ENCODE measurements at places on chromosomes 11 and 22.

- no peak for DNase-seq
Observed at GRCh38 chr11:126115816-126116331, 53.2 kb upstream of the CDON start.

GRCh38 chr11:11975201-11976092, 33.0 kb downstream of the DKK3 start:
- DNase-seq, result no peak

DNA sequence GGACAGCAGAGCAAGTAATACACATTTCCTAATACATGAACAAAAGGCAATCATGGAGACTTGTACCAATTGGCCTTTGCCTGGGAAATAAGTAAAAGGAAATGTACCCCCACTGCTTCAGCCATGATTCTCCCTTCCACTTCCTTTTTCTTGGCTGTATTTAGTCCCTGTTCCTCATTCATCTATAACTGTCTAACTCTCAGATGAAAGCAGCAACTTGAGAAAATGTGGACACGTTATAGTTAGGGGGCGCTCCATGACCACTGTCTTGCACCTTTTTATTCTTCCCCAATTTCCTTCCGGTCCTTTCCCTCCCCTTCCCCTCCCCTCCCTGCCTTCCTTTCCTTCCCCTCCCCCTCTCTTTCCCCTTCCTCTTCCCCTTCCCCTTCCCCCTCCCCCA, 61.3 kb upstream of the BARX2 start:
- no peak for DNase-seq

GRCh38 chr11:27757953-27758352, 57.7 kb upstream of the BDNF start:
- DNase-seq, result no peak

- no peak for DNase-seq
Observed at GRCh38 chr11:123034597-123034996, 27.3 kb downstream of the HSPA8 start.

GRCh38 chr11:37946155-37946766, 1348.2 kb upstream of the RAG2 start:
- no peak for DNase-seq

DNA sequence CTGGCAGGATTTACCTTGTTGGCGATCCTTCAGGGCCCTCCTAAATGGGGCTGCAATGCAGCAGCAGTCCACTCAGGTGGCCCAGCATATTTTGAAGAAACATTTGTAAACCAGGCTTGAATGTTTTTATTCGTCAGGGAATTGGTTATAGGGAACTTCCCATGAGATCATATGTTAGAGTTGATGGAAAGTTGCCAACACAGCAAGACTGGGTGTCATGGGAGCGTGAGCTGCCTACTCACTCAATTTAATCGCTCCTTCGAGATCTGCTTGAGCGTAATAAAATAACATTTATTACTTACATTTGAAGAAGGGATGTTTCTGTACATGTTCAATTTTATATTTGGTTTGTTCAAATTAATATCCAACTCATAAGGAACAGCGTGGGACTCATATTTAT, 19.4 kb downstream of the OR2AT4 start:
- DNase-seq, result no peak

DNA sequence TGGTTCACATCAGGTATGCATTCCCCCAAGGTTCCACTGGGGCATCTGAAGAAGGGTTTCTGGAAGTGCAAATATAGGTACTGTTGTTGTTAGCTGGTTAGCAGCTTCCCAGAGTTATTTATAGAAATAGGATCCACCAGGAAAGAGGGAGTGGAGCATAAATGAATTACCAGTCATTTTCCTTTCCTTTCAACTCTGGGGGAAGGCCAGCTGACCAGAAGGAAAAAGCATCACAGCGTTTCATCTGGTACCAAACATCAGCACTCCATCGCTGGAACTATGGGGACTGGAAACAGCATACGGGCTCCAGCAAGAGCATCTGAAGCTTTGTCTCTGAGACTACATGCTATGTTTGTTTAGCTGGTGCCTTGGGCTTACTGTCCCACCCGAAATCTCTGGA, 378.2 kb upstream of the NARS2 start:
- no peak for DNase-seq

- DNase-seq, result no peak
Observed at GRCh38 chr11:112925516-112926310, 35.5 kb upstream of the NCAM1 start.

DNA sequence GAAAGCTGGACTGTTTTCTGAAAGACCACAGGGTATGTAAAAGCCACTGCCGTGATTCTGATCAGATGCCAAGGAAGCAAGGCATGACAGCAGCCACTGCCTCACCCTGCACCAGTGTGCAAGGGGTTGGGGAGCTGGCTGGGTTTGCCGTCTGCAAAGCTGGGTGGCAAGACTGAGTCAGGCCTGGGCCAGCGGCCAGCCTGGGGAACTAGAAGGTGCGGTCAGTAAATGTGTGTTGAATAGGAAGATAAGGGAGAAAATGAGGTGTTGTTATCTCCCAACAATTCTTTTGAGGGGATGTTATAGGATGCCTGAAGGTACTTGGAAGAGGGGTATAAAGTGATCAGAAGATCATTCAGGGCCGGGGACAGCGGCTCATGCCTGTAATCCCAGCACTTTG, 8.0 kb downstream of the VSTM5 start:
- DNase-seq, result no peak

GRCh38 chr22:23242473-23243001, 62.2 kb downstream of the BCR start:
- no peak for DNase-seq

GRCh38 chr11:109304159-109304558, 117.8 kb upstream of the C11orf87 start:
- no peak for DNase-seq

DNA sequence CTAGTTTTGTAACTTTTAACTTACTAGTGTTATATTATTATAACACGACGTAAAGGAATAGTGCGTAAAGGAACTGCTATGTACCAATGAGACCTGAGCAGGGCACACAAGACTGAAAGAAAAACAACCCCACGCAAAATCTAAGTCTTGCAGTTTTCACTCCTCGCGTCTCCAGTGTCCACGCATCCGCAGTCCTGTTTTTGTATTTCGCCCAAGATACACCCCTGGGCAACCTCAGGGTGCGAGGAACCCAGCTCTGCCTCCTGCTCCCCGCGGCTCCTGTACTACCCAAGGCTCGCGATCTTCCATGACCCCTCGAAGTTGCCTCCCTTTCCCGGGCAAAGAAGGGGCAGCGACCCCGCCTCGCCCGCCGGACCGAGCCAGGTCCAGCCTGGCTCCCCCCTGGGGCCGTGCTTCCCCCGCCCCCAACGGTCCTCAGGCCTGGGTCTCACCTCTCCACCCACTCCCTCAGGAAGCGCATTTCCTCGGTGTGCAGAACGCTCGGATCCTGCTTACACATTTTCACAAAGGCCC, 393 bp downstream of the ST13 start:
- DNase-seq, result no peak

DNA sequence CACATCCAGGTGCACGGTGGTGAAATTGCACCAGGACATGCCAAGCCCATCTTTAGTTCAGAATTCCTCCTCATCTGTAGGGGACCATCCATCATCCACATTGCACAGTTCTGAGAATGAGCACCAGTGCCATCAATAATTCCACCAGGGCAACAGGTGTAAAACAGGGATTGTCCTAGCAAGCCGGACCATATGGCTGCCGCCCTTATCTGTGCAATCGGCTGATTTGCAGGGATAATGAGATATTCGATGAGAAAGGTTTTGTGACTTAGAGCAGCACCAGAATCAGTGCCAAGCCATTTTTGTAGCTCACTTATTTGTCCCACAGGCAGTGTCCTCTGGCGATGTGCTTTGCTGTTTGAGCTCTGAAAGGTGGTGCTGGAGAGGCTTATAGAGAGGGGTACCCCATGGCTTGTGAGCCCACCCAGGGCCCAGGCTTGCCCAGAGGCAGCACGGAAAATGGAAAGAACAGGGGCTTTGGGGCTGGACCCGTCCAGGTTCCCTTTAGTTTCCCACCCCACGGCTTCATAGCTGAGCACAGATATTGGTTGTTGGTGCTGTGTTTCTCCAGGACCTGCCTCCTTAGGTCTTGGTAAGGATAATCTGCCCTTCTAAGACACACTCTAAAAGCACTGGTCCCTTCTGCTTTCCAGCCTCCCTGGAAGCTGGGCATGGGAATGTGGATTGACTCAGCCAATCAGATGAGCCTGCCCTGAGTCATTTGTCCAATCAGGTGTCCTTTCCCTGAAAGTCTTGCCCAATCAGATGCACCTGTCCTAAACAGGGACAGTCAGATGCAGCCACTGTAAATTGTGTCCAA, 84.0 kb upstream of the SHANK2 start:
- DNase-seq, result no peak

DNA sequence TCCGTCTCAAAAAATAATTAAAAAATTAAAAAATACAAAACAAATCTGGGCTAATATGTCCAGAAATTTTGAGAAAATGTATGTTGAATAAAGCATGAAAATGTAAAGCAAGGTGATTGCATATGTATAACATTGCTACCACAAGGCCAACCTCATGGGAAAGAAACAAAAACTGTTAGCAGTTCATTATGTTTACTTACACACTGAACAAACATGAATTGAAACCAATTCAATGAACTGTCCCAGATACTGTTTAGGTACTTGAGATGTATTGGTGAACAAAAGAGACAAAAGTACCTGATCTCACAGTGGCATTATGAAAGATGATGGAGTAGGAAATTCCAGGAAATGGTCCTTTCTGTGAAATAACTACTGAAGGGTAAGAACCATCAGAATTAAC, 43.8 kb upstream of the IGLL5 start:
- DNase-seq, result no peak

DNA sequence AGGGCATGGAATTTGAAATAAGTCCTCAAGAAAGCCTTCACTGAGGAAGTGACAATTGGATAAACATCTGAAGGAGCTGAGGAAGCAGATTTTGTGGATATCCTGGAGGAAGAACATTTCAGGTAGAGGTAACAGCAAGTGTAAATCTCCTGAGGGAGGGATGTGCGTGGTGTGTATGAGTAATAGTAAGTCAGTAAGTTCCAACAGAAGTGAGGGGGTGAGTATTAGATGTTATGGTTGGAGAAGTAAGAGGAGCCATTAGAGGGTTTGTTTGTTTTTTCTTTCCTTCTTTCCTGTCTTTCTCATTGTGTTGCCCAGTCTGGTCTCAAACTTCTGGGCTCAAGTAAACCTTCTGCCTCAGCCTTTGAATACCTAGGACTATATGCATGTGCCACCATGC, 29.0 kb downstream of the ANKRD42 start:
- DNase-seq, result no peak

DNA sequence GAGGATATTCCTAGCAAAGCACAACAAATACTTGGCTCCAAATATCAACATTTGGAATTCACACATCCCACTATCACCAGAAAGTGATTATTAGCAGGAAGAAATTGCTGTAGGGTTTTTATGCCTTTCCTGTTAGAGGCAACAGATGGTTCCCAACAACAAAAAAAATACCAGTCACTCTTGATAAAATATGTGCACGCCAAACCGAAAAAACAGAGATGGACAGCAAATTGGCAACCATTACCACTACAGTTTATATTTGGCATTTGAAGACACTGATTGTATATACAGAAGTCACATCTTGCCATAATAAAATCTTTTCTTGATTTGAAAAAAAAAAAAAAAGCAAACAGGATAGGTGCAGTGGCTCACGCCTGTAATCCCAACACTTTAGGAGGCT, 78.2 kb downstream of the TMPRSS5 start:
- no peak for DNase-seq

GRCh38 chr22:21020802-21021429, 6.0 kb downstream of the P2RX6 start:
- DNase-seq, result no peak

GRCh38 chr11:34613552-34614056, 7.3 kb upstream of the EHF start:
- no peak for DNase-seq

- no peak for DNase-seq
Observed at GRCh38 chr11:61002598-61002997, 31.1 kb downstream of the CD6 start.

DNA sequence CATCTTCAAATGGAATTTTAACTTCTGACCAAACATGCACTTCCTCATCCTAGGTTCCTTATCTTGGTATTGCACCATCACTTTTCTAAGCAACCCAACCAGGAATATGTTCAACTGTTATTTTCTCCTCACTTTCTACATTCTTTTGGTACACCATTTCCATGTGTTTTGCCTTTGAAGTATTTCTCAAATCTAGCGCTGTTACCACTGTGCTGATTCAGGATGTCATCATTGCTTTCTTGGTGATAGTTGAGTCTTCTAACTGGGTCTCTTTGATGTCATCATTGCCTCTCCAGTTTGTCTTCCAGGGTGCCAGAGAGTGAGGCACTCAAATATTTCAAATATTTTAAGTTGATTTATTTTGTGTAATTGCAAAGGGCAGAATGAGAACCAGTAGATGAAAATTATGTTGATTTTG, 47.5 kb downstream of the HORMAD2 start:
- no peak for DNase-seq

DNA sequence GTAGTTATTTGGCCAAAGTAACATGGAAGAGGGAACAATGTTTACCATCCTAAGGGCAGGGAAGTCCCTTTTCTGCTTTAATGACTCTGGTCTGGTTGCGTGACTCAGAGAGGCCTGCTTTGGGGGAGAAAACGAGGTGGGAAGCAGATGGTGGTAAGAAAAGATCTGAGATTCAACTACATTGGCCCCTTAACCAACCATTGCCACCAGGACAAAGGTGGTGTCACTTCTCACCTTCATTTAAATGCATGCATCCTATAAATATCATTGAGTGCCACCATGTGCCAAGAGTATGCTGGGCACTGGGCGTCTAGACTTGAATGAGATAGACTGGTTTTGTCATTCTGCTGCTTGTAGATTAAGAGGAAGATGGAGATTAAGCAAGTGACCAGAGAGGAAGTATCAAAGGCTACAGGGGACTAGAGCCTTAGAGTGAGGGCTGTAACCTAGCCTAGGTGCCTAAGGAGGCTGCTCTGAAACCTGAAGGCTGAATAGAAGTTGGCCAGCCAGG, 3.6 kb upstream of the SORL1 start:
- DNase-seq, result no peak

GRCh38 chr11:128548649-128549255, 38.6 kb downstream of the ETS1 start:
- DNase-seq, result no peak

DNA sequence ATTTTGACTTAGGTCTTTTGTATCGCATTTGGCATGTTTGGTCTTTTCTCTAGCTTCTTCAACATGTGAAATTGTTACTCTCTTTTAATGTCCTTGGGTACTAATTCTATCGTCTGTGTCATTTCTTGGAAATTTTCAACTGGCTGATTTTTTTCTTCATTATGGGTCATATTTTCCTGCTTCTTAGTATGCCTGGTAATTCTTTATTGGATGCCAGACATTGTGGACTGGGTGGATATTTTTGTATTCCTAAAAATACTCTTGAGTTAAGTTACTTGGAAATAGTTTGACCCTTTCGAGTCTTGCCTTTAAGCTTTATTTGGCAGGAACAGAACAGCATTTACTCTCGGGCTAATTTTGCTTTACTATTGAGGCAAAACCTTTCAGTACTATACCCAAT, 140.1 kb downstream of the ETS1 start:
- no peak for DNase-seq

DNA sequence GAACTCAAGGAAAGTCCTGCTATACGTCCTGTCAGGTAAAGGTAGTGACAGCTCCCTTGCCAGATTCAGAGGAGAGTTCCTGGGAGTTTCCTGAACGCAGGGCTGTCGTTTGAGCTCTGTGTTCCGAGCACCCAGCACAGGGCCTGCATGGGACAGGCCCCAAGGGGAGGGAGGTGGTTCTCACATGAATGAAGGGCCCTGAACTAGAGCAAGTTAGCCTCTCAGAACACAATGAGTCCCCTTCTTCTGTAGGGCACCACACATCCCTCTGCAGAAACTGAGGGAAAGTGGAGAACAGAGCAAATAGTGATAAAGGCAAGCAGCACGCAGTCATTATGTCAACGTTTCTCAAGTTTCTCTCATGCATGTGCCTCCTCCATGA, 35.3 kb downstream of the NEU3 start:
- no peak for DNase-seq

Data from stimulated activated CD4-positive, alpha-beta T cell treated with anti-CD3 and anti-CD28 coated beads, Interleukin-2, amount 100 ng/mL, for 4 hours (primary cell).